ENCODE measurements at places on chromosomes 3 and 15. TPM values are rescaled to one million over a fixed set of nuclear protein-coding genes. Genes with fewer than 3 reads are reported as not detected.
A peak's percentile ranks its signal among the peaks of the same experiment; 100 is the strongest.

- H3K4me3 ChIP-seq, result no peak overlapping the region
- H3K27me3 ChIP-seq, result no peaks in the 10 kb centered on the region
- no peak for DNase-seq
- no peak overlapping the region for H3K27ac ChIP-seq
- H3K4me1 ChIP-seq, result no peaks in the 10 kb centered on the region
Measured at GRCh38 chr3:168696051-168696450, 600.3 kb upstream of the GOLIM4 start.

DNA sequence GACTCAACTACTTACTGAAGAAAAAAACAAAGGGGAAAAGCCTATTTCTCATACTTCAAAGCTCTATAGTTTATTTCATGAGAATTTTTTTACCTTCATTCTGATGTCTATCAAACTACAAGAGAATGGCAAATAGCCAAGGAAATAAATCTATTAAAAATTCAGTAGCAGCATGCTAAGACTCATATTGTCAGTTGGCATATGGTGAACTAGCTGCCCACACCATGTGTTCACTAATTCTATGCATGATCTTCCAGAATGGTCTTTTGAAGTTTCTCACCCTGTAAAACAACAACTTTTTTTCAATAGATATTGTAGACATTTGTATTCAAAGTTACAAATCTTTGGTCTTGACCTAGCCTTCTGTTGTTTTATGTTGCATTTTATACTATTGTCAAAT is 386.2 kb downstream of the RSL24D1 start:
- no peak for DNase-seq
- H3K4me3 ChIP-seq, result no peak overlapping the region
- no peaks in the 10 kb centered on the region for H3K27me3 ChIP-seq
- H3K27ac ChIP-seq, result no peak overlapping the region
- no peaks in the 10 kb centered on the region for H3K4me1 ChIP-seq

- no peaks in the 10 kb centered on the region for H3K27me3 ChIP-seq
- DNase-seq, result no peak
- H3K36me3 ChIP-seq, result no peaks in the 10 kb centered on the region
- H3K4me1 ChIP-seq, result no peaks in the 10 kb centered on the region
Measured at GRCh38 chr15:25679964-25680685, 183.0 kb downstream of the ATP10A start.

GRCh38 chr15:52220937-52221660 is 29.9 kb upstream of the GNB5 start:
- peaks cover 54% of the 10 kb centered on the region for H3K36me3 ChIP-seq
- no peaks in the 10 kb centered on the region for H3K4me1 ChIP-seq
- no peak for DNase-seq
- H3K27me3 ChIP-seq, result no peaks in the 10 kb centered on the region

DNA sequence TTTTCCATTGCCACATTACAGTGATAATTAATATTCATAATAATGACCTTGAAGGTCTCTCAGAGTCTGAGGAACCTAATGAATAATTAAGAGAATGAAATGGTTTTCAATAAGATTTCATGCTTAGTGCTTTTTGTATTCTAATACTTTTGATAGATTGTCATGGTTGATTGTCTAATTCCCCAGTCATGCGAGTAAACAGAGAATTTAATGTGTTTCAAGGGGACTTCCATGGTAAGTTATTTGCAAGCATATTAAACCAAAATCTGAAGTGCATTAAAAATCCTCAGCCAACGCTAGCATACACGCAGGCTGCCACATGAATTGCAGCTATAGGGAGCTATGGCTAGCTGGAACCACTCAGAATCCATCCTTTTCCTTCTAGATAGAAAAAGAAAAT is 18.9 kb upstream of the ANO10 start:
- H3K27ac ChIP-seq, result no peak overlapping the region
- H3K27me3 ChIP-seq, result no peaks in the 10 kb centered on the region
- peaks cover 12% of the 10 kb centered on the region for H3K4me1 ChIP-seq
- no peak overlapping the region for H3K4me3 ChIP-seq

DNA sequence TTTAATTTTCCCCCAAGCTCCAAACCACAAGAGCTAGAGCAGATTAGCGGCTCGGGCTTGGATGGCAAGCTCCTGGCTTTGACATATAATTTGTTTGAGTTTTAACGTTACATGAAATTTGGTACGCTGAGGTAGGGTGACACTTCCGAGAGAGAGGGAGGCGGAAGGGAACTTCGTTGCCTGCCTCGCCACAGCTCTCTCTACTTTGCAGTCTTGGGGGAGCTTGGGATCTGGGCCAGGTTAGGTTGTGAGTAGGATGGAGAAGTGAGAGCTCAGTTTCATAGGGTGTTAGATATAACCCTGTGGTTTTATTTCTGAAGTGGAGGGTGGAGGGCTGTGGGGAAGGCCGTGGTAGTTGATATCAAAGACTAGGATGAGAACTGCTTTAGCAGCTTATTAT is 39.7 kb downstream of the LRTM1 start:
- H3K27ac ChIP-seq, result no peak overlapping the region
- H3K4me1 ChIP-seq, result no peaks in the 10 kb centered on the region
- H3K36me3 ChIP-seq, result no peaks in the 10 kb centered on the region
- no peak overlapping the region for H3K4me3 ChIP-seq
- no peak for DNase-seq

DNA sequence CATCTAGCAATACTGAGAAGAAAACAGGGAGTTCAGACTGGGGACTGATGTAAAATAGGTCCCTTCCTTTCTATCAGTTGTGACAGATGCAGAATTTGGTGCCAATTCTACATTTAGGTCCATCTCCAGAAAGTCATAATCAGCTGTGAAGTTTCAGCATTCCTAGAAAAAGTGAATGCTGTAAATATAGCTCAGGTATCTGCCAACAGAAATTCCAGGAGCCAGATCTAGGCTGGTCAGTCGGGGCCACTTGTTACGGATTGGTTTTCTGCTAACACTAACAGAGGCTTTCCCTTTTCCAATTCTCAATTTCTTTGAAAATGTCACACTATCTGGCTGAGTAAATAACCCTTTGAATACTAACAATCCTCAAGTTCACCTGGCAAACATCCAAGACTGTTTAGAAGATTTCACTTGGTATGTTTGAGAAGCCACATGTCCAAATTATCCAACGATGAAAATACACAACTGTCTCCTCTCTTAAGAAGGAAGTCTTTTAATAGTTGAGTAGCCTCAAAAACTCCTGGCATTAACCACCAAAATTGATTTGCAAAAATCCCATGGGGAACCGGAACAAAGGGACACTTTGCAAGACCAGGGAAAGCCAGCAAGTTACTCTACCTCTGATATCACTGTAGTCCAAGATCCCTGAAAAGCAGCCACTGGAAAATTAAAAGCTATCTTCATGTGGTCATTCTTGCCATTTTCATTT is 222.3 kb downstream of the ZMAT3 start:
- no peaks in the 10 kb centered on the region for H3K4me1 ChIP-seq
- DNase-seq, result no peak
- no peaks in the 10 kb centered on the region for H3K36me3 ChIP-seq
- H3K27ac ChIP-seq, result no peak overlapping the region
- H3K4me3 ChIP-seq, result no peak overlapping the region

- no peak overlapping the region for H3K27ac ChIP-seq
- no peak overlapping the region for H3K4me3 ChIP-seq
- H3K36me3 ChIP-seq, result no peaks in the 10 kb centered on the region
- no peaks in the 10 kb centered on the region for H3K27me3 ChIP-seq
- no peak for DNase-seq
Measured at GRCh38 chr3:65582012-65582717, 456.6 kb downstream of the MAGI1 start.

DNA sequence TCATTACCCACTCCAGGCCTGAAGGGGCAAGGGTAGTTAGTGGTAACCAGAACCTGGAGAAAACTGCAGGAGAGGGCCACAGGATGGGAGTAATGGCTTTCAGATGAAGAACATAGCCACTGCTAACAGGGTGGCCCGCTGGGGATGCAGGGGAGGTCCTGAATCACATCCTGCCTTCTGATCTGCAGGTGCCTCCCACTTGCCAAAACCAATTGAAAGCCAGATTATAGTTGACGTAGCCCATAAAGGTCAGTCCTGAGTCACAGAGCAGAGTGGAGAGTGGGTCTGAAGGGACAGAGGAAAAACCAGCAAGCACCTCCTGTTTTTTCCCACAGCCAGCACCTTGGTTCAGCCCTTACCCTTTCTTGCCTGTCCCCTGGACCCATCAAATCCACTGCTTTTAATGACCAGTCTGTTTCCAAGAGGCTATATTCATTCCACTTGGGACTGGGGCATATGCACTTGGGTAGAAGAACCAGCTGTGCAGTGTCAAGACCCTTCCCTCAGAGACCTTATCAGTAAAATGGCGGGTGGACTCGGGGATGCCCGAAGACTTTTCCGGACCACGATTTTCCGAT is 646 bp upstream of the SLC35G2 start:
- peak; percentile 67 for DNase-seq
- peak overlapping the region; percentile 56 for H3K4me3 ChIP-seq
- no peaks in the 10 kb centered on the region for H3K27me3 ChIP-seq
- no peaks in the 10 kb centered on the region for H3K36me3 ChIP-seq
- H3K27ac ChIP-seq, result peak overlapping the region; percentile 61
- H3K4me1 ChIP-seq, result no peaks in the 10 kb centered on the region

- DNase-seq, result no peak
- no peak overlapping the region for H3K27ac ChIP-seq
- H3K27me3 ChIP-seq, result no peaks in the 10 kb centered on the region
- no peaks in the 10 kb centered on the region for H3K36me3 ChIP-seq
- H3K4me3 ChIP-seq, result no peak overlapping the region
- no peaks in the 10 kb centered on the region for H3K4me1 ChIP-seq
Measured at GRCh38 chr15:81363718-81364500, 10.1 kb downstream of the TMC3 start.

DNA sequence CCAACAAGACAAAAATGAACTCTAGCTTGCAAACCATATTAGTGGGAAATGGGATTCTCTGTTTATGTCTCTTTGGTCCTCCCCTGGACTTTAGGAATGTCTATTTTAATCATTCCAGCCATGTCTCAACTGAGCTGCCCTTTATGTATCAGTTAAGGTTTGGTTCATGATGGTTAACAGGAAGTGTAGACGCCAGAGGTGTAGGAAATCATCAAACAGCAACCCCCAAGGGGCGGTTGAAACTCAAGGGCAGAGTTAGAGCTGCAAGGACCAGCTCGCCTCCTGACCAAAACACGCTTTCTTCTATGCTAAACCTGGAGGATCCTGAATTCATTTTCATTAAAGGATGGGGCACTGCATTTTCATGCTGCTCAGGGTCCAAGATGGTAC is 53.7 kb upstream of the HEG1 start:
- no peak for DNase-seq
- no peaks in the 10 kb centered on the region for H3K36me3 ChIP-seq
- no peak overlapping the region for H3K27ac ChIP-seq
- peaks cover 23% of the 10 kb centered on the region for H3K4me1 ChIP-seq

- H3K27me3 ChIP-seq, result no peaks in the 10 kb centered on the region
- H3K4me3 ChIP-seq, result no peak overlapping the region
- no peaks in the 10 kb centered on the region for H3K36me3 ChIP-seq
- no peaks in the 10 kb centered on the region for H3K4me1 ChIP-seq
- DNase-seq, result no peak
Measured at GRCh38 chr15:99951511-99951910, 218.3 kb upstream of the LYSMD4 start.

DNA sequence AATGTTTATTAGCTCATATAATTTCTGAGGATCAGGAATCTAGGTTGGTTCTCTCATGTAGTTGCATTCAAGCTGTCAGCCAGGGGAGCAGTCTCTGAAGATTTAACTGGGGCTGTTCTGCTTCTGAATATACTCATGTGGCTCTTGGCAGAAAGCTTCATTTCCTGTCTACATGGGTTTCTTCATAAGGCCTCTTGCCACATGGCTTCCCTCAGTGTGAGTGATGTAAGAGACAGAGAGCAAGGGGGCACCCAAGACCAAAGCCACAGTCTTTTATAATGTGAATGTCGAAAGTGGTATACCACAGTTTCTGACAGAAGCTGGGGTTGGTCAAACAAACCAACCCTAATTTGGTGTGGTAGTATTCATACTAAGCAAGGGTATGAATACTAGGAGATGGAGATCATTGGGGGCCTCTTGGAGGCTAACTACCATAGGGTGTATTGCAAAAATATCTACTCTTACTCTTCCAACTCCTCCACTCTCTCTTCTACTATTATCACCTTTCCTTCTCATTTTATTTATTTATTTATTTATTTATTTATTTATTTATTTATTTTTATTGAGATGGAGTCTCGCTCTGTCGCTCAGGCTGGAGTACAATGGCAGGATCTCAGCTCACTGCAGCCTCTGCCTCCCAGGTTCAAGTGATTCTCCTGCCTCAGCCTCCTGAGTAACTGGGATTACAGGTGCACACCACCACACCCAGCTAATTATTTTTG is 123.8 kb downstream of the B3GALNT1 start:
- no peak overlapping the region for H3K27ac ChIP-seq
- H3K27me3 ChIP-seq, result no peaks in the 10 kb centered on the region
- no peak for DNase-seq
- H3K4me3 ChIP-seq, result no peak overlapping the region

DNA sequence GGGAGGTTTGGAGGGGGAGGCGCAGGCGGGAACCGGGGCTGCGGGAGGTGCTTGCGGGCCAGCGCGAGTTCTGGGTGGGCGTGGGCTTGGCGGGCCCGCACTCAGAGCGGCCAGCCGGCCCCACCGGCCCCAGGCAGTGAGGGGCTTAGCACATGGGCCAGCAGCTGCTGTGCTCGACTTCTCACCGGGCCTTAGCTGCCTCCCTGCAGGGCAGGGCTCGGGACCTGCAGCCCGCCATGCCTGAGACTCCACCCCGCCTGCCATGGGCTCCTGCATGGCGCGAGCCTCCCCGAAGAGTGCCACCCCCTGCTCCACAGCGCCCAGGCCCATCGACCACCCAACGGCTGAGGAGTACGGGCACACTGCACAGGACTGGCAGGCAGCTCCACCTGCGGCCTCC is 98.6 kb upstream of the IGF1R start:
- DNase-seq, result no peak
- no peak overlapping the region for H3K27ac ChIP-seq
- no peaks in the 10 kb centered on the region for H3K4me1 ChIP-seq
- no peak overlapping the region for H3K4me3 ChIP-seq
- no peaks in the 10 kb centered on the region for H3K36me3 ChIP-seq

Gene ERC2
- not detected for total RNA-seq

Gene TRIM59
- 41.6 TPM for total RNA-seq

Gene SEMA3B
- total RNA-seq, result 46.2 TPM

Gene TCF12
- total RNA-seq, result 71.6 TPM

Gene MYRIP
- total RNA-seq, result 0.44 TPM

Measured in HCT116 (cell line).